CD4-positive, alpha-beta T cell treated with Interleukin-4 for 4 hours (primary cell): ENCODE measurements at places on chromosomes 2 and 18.

DNA sequence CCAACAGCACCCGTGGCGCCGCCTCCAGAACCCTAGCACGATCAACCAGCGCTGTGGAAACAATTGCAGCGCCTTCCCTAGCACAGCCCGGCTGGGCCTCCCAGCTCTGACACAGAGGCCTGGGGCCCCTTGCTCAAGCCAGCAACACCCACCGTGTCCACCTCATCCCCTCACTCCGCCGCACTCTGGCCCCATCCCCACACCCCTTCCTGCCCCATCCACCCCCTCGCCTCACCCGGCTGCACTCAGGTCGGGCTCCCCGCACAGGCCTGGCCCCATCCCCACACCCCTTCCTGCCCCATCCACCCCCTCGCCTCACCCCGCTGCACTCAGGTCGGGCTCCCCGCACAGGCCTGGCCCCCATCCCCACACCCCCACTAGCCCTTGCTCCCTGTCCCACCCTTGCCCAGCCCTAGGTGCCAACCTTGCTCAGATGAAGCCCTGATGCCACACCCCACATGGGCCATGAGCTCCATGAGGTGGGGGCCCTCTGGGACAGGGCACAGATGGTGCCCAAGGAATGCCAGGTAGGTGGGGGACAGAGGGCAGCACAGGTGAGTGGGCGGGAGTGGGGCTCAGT, 28.7 kb downstream of the KIF1A start:
- DNase-seq = no peak

DNA sequence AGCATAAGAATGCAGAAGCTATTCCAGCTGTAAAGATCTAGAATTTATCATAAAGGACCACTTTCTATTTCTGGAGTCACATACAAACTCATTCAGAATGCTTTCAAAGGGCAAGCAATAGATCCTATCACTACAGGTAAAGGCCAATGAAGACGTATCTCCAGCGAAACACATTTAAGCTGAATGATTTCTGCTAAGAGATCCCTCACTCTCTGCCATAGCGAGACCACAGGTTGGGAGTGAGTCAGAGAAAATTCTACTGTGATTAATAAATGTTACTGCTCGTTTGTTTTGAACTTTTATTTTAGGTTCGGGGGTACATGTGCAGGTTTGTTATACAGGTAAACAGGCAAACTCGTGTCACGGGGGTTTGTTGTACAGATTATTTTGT, 72.5 kb upstream of the NFU1 start:
- DNase-seq = no peak

DNA sequence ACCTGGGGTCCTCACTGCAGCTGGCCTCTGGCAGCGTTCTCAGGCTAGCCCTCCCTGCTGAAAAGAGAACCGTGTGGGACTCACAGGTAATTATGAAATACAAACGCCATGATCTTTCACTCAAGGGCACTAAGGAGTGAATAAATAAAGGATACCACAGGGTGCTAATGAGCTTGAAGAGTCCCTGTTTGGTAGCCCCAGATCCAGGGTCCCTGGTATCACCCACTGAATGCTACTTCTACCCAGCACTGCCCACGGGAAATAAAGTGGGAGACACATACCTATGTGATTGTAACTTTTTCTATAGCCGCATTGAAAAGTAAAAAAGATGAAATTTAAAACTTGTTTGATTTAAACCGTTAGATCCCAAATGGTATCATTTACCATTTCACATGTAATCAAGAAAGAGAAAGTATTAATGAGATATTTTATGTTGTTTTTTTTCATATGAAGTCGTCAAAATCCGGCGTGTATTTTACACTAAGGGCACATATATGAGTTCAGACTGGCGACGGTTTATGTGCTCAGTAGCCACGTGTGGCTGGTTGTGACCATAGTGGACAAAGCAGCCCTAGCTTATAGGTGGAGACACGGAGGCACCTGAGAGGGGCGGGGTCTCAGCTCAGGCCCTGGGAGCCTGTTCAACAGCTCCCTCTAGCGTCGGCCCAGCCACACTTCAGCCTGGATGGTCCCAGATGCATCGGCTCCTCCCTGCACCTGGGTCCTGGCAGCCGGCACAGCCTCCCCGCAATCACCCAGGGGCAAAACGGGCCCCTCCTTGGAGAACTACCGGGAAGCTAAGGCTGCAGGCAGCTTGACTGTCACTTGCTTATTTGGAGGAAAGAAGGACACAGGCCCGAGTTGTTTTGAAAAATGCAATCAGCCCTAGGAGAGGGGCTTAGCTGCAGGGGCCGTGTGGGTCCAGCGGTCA, 39.2 kb downstream of the ODC1 start:
- peak; percentile 81 for DNase-seq

DNA sequence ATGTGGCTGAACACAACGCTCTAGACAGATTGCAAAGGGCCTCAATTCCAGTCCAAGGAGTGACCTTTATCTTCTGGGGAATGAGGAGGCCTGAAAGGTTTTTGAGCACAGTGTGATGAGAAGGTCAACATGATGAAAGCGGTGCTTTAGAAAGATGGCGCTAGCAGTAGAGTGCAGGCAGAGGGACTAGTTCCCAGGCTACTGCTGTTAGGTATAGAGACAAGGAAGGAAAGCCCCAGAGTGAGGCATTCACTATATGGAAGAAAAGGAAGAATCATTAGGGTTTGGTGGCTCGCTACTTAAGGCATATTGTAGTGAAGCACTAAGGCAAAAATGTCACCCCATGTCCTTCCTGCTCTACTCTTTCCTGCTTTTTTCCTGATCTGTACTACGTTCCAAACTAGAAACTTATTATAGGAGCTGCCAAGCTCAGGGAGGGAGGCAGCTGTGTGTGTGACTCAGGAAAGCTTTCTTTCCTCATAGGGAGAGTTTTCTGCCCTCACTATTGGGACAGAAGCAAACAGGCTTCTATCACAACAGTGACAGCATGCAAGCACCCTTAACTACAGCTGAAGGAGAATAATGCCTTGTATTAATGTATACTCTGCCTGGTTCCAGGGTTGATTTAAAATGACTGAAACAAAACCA, 160.8 kb upstream of the CAVIN2 start:
- no peak for DNase-seq
